ENCODE measurements at places on chromosomes 13 and 19. TPM values are rescaled to one million over a fixed set of nuclear protein-coding genes. Genes with fewer than 3 reads are reported as not detected.

DIS3 gene
- 48.1 TPM for total RNA-seq

DNA sequence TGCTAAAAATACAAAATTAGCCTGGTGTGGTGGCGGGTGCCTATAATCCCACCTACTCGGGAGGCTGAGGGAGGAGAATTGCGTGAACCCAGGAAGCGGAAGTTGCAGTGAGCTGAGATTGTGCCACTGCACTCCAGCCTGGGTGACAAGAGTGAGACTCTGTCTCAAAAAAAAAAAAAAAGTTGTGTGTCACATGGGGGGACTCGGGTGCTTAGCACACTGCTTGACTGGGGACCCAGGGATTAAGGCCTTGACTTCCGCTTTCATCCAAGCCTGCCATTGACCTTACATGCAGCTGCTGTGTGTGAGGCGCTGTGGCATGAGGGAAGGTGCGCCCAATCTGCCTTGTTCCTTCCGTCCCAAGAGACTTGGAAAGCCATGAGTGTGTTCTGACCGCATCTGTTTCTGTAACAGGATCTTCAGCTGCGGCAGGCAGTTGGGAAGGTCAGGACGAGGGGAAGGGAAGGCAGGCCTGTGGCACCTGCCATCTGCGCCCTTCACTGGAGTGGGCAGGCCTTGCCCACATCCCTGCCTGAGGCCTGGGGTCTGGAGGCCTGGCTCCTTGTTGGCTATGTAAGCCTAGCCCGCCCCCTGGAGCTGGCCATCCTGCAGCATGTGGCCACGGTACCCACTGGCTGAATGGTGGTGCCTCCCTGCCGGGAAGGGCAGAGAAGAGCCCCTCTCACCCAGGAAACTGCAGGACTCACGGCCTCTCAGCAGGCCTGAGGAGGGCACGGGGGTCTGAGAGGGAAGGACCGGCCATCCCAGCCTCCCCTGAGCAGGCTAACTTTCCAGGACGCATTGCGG is 23.0 kb downstream of the PPP1R37 start:
- H3K4me1 ChIP-seq: no peaks in the 10 kb centered on the region
- DNase-seq: no peak
- no peaks in the 10 kb centered on the region for H3K27me3 ChIP-seq
- no peak overlapping the region for H3K27ac ChIP-seq
- H3K4me3 ChIP-seq: no peak overlapping the region
- H3K36me3 ChIP-seq: no peaks in the 10 kb centered on the region

DNA sequence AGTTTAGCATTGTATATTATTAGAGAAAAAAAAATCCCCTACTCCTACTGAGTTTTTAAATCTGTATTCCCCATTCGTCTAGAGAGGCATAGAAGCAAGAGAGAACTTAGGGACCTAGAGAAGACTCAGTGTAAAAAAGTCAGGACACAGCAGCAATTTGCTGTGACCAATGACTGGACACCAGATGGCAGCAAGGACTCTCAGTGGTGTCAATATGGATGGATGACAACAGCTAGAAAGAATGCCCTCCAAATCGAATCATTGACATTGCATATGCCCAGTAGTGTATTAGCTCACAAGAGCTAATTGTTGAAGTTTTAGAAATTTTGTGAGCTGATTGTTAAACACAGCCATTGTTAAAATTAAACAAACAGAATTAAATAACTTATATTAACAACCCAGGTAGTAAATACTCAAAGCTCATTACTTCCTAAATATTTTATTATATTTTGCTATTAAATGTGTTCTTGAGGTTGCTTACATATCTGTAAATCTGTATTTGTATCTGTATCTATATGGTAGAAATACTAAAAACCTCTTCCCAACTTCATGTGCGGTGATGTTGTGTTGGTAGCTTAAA is 43.9 kb downstream of the SIAH3 start:
- no peaks in the 10 kb centered on the region for H3K27me3 ChIP-seq
- H3K36me3 ChIP-seq: no peaks in the 10 kb centered on the region
- H3K27ac ChIP-seq: no peak overlapping the region
- no peaks in the 10 kb centered on the region for H3K4me1 ChIP-seq

VSIG10L gene
- total RNA-seq: 5.6 TPM

- H3K27ac ChIP-seq: no peak overlapping the region
- H3K4me1 ChIP-seq: no peaks in the 10 kb centered on the region
- no peaks in the 10 kb centered on the region for H3K27me3 ChIP-seq
- no peak for DNase-seq
These were observed 350.5 kb downstream of the DACH1 start for GRCh38 chr13:71516521-71516920.

AKAP8 gene
- 59.1 TPM for total RNA-seq

ZNF573 gene
- total RNA-seq: 17.5 TPM

GRCh38 chr13:99636306-99636705 is 135.0 kb downstream of the TM9SF2 start:
- no peak overlapping the region for H3K27ac ChIP-seq
- DNase-seq: no peak
- no peaks in the 10 kb centered on the region for H3K4me1 ChIP-seq
- peaks cover 6% of the 10 kb centered on the region for H3K36me3 ChIP-seq

DNA sequence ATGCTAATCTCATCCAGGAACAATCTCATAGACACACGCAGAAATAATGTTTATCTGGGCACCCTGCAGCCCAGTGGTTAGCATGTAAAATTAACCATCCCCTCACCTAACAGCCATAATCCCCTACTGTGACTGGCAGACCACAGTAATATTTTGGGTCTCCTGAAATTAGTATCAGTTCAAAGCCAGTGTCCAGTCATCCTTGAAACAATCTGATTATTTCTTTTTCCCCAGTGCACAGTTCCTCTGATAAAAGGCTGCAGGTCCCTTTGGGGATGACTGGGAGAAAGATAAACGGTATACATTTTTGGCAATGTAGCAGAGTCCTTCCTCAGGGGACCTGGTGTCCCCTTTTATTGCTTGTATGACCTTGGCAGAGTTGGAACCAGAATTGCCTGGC is 50.4 kb upstream of the CYSLTR2 start:
- H3K4me1 ChIP-seq: peaks cover 3% of the 10 kb centered on the region
- H3K36me3 ChIP-seq: 0 out of 2 replicates have a peak, but pooled peaks cover under 1% of the 10 kb centered on the region
- no peaks in the 10 kb centered on the region for H3K27me3 ChIP-seq
- H3K4me3 ChIP-seq: no peak overlapping the region
- DNase-seq: no peak
- no peak overlapping the region for H3K27ac ChIP-seq

DNA sequence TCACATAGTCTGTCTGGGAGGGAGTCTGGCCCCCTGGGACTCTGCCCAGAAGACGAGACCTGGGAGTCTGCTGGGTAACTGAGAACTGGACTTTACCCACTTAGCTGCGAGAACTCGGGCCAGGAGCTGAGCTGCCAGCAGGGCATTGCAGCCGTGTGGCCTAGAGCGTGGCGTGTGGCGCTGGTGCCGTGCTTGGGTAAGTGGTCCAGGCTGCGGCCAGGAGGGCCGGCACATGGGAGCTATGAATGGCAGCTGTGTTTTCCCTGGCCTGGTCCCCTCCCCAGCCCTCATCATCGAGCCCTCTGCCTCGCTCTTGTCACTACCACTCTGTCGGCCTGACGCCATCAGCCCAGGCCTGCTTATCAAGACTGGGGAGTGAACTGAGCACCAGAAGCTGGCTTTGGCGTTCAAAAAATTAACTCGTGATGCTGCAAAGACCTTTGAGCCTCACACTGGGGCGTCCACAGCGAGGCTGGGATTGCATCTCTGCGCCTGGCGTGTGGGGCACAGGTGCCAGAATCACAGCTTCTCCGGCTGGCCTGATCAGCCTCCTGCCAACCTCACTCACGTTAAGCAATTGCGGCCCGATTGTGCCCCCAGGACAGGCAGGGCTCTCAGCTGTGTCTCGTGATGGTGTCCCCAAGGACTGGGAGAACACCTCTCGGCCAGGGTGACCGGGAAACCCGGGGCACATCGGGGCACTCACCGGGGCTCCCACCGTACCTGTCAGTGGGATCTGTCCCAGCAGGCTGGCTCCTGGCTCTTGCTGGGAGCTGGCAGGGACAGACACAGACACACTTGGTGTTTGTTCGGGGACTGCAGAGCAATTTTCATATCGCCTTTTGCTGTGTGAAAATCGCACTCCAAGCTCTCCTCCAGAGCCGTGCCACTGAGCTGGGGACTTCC is 85.9 kb downstream of the KDM4B start:
- peaks cover 12% of the 10 kb centered on the region for H3K36me3 ChIP-seq
- H3K27me3 ChIP-seq: no peaks in the 10 kb centered on the region
- no peak overlapping the region for H3K27ac ChIP-seq
- no peak overlapping the region for H3K4me3 ChIP-seq
- DNase-seq: no peak
- no peaks in the 10 kb centered on the region for H3K4me1 ChIP-seq

DNA sequence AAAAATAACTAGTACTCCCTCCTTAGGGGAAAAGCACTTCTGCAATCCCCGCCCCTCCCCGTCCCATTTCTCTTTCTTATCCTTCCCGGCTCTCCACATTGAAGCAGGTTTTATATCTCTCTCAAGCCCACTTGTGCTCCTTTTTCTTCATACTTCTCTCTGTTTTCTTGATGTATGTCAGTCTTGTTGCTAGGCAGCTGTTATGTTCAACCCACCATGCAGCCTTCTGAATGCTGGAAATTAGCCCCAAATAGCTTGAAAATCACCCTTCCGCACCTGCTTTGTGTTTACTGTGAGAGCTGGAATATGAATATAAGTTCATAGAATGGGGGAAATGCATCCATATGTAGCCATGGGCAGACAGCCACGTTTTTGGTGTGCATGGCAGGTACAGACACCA is 461.4 kb downstream of the MYO16 start:
- no peaks in the 10 kb centered on the region for H3K27me3 ChIP-seq
- no peaks in the 10 kb centered on the region for H3K4me1 ChIP-seq
- no peak overlapping the region for H3K4me3 ChIP-seq
- H3K36me3 ChIP-seq: no peaks in the 10 kb centered on the region
- no peak overlapping the region for H3K27ac ChIP-seq
- DNase-seq: no peak

CARS2 gene
- 41.9 TPM for total RNA-seq

KLK3 gene
- not detected for total RNA-seq

DNA sequence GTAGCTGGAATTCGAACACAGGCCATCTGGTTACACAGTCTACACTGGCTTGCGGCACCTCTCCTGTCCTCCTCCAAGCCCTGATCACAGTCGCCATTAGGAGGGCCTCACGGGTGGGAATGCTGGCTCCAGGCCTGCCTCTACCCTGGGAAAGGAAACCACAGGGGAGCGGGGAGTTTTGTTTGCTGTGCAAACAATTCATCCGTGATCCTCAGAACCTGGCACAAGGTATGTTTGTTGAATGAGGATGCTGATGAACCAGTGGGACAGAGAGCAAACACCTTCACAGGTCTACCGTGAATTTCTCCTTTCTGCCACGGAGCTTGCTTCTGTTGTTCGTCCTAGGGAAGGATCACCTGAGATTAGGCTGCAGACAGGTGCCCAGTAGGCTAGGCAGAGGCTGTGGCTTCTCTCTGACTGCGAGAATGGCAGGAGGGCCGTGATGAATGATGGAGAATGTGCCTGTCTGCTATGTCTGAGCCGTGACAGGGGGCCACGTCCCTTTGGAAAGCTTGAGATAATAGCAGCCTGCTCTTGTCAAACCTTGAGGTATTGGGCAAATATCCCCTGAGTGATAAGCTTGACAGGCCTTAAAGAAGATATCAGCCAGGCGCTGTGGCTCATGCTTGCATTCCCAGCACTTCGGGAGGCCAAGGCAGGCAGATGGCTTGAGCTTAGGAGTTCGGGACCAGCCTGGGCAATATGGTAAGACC is 36.7 kb downstream of the PIN1 start:
- no peak overlapping the region for H3K4me3 ChIP-seq
- H3K27me3 ChIP-seq: no peaks in the 10 kb centered on the region
- H3K27ac ChIP-seq: no peak overlapping the region
- no peaks in the 10 kb centered on the region for H3K36me3 ChIP-seq
- no peak for DNase-seq

TMEM238 gene
- 4.8 TPM for total RNA-seq

- DNase-seq: no peak
- no peak overlapping the region for H3K27ac ChIP-seq
- no peaks in the 10 kb centered on the region for H3K27me3 ChIP-seq
- H3K4me1 ChIP-seq: peaks cover 2% of the 10 kb centered on the region
These were observed 2.7 kb upstream of the GATAD2A start for GRCh38 chr19:19402656-19403372.

DNA sequence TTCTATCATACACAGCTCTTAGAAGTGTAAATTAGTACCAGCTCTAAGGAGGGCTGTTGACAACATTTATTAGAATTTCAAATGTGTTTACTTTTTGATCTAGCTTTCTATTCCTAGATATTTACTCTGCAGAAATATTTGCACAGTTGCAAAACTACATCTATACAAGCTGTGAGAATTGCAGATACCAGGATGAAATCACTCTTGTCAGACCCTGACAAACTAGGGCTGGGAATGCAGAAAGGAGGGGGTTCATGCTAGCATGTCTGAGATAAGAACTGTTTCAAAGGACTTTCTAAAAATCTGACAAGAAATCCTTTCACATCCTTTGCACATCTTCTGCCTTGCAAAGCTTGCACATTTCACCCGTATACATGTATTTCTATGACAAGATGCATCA is 11.8 kb upstream of the PABPC3 start:
- no peaks in the 10 kb centered on the region for H3K27me3 ChIP-seq
- H3K36me3 ChIP-seq: no peaks in the 10 kb centered on the region
- no peak overlapping the region for H3K4me3 ChIP-seq
- no peak overlapping the region for H3K27ac ChIP-seq
- H3K4me1 ChIP-seq: no peaks in the 10 kb centered on the region
- DNase-seq: no peak

GRCh38 chr13:40697711-40698110 is 31.3 kb upstream of the FOXO1 start:
- no peaks in the 10 kb centered on the region for H3K27me3 ChIP-seq
- no peak overlapping the region for H3K27ac ChIP-seq
- H3K36me3 ChIP-seq: no peaks in the 10 kb centered on the region
- H3K4me3 ChIP-seq: no peak overlapping the region

TMEM59L gene
- total RNA-seq: 12.0 TPM

DNA sequence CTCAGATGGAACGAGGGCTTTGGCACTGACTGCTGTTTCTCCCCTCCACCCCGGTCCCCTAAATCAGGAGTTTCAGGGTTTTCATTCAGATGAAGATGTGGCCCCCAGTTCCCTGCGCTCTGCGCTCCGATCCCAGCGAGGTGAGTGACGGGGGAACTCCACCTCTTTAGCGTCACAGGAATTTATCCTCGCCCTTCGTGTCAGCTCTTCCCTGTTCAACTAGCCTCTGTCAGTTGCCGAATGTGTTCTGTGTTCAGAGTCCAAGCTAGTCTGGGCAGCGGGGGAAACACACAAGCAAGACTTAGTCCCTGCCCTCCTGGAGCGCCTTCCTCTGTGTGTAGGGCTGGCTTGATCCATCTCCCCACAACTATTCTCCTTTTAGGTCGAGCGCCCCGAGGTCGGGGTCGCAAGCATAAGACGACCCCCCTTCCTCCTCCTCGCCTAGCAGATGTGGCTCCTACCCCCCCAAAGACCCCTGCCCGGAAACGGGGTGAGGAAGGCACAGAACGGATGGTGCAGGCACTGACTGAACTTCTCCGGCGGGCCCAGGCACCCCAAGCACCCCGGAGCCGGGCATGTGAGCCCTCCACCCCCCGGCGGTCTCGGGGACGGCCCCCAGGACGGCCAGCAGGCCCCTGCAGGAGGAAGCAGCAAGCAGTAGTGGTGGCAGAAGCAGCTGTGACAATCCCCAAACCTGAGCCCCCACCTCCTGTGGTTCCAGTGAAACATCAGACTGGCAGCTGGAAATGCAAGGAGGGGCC is 1.8 kb downstream of the KMT2B start:
- H3K36me3 ChIP-seq: peaks cover 43% of the 10 kb centered on the region
- H3K27ac ChIP-seq: no peak overlapping the region
- no peak for DNase-seq
- H3K27me3 ChIP-seq: no peaks in the 10 kb centered on the region
